A549 treated with RU486 at 1 μM for 4 hours (cell line): ENCODE measurements at places on chromosomes 7 and 10. TPM values are rescaled to one million over a fixed set of nuclear protein-coding genes. Genes with fewer than 3 reads are reported as not detected.

Gene KLLN
- 0.39 to 0.54 TPM (median 0.47 TPM) in 5 replicates for total RNA-seq

Gene NRF1
- 11.2 to 13.2 TPM (median 11.7 TPM) in 5 replicates for total RNA-seq

Gene KCNMA1
- total RNA-seq: 40.8 to 81.1 TPM (median 75.0 TPM) in 5 replicates

Gene ATOH7
- total RNA-seq: 0.23 to 0.43 TPM (median 0.23 TPM) in 5 replicates

Gene CALHM1
- total RNA-seq: not detected in 5 replicates

Gene AQP1
- total RNA-seq: 0.32 to 0.58 TPM (median 0.37 TPM) in 5 replicates

Gene TMEM213
- total RNA-seq: not detected in 5 replicates

Gene PHYH
- 29.2 to 34.4 TPM (median 31.8 TPM) in 5 replicates for total RNA-seq

Gene NEBL
- total RNA-seq: 4.2 to 5.4 TPM (median 4.7 TPM) in 5 replicates

Gene PARG
- 14.7 to 20.4 TPM (median 19.7 TPM) in 5 replicates for total RNA-seq

Gene AGBL3
- total RNA-seq: 0.66 to 1.5 TPM (median 1.1 TPM) in 5 replicates

Gene CYP3A7
- not detected in 5 replicates for total RNA-seq

Gene SPDYE16
- not detected in 5 replicates for total RNA-seq

Gene MOSPD3
- total RNA-seq: 14.6 to 22.8 TPM (median 18.4 TPM) in 5 replicates

Gene RADIL
- 0.98 to 2.7 TPM (median 1.9 TPM) in 5 replicates for total RNA-seq

Gene PTF1A
- not detected in 5 replicates for total RNA-seq

Gene RBM20
- 1.4 to 1.8 TPM (median 1.6 TPM) in 5 replicates for total RNA-seq

Gene STEAP1
- total RNA-seq: 9.8 to 17.7 TPM (median 13.9 TPM) in 5 replicates

Gene ENTPD1
- 0.09 to 0.12 TPM in 2 of 5 replicates, not detected in the others for total RNA-seq

Gene BNIP3
- 42.0 to 46.7 TPM (median 44.3 TPM) in 5 replicates for total RNA-seq

Gene RASSF4
- total RNA-seq: 1.1 to 2.0 TPM (median 1.4 TPM) in 5 replicates

Gene HOXA6
- total RNA-seq: 0.98 to 2.1 TPM (median 1.5 TPM) in 5 replicates

Gene ECHS1
- total RNA-seq: 132 to 169 TPM (median 145 TPM) in 5 replicates

Gene ABCC2
- total RNA-seq: 147 to 182 TPM (median 154 TPM) in 5 replicates
